ENCODE measurements at places on chromosomes 11 and 22. TPM values are rescaled to one million over a fixed set of nuclear protein-coding genes. Genes with fewer than 3 reads are reported as not detected.

DNA sequence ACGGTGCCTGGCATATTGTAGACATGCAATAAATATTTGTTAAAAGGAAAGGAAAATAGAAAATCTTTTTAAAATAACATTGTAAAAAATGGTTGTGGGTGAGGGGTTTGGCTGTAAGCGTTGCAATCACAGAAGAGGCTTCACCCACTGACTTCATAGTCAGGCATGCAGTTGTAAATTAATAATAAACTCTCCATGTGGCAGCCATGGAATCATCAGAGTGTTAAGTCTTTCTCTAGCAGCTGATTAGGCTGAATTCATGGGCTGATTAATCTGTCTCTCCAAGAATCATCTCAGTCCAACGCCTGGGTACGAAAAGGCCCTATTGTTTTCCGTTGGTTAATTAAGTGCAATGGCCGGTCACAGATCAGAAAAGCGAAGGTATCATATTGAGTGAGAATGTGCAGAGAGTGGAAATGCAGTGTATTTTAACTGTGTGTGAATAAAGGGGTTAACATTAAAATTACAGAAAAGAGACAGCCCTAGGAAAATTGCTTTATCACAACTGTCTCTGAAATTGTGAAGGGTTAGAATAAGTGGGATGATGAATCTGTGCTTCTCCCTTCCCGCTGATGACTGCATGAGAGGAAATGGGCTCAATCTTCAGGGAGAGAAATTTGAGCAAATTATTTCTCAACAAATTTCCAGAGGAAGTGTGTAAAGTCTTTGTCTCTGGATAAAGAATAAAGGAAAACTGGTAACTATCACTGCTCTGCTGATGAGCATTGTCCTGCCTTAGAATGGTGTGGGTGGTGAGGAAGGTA is 269.0 kb downstream of the FAM76B start:
- no peak for DNase-seq

- DNase-seq = no peak
Measured at GRCh38 chr11:120896687-120897086, 127.2 kb upstream of the TBCEL start.

- peak; percentile 65 for DNase-seq
Measured at GRCh38 chr11:70141486-70142220, 61.4 kb upstream of the FADD start.

DNA sequence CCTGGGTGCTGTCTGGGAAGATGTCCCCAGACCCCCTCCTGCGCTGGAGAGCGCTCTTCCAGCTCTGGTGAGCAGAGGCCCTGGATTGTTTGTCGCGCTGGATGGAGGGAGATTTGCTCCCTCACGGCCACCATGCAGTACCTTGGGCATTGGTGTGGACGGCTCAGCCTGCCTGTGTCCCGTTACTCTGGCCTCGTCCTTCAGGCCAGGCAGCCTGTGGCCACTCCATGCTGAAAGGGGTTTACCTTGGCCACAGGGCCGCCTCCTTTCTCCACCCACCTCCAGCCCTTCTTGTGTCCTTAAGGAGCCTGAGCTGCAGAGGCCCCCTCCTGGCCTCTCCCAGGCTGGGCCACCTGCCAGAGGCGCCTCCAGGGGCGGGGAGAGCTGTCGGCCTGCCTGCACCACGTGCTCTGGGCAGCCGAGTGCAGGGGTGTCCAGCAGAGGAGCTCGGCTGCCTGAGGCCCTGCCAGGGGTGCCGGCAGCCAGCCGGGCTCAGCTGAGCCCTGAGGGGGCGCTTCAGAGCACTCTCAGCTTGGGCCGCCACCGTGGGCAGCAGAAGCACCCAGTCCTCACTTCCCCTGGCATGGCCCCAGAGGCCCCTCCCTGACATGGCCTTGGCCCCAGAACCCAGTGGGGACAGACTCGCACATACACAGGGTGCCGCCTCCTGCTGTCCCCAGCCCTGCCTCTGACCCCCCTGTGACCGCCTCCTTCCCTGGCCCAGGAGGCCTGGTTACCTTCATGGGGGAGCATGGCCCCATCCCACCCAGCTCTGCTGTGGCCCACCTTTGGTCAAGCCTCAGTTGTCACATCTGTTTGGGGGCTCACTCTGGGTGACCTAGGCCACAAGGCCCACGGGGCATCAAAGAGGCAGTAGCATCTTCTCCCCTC is 3.4 kb downstream of the CCND1 start:
- peak; percentile 88 for DNase-seq

- DNase-seq = no peak
Measured at GRCh38 chr11:14934641-14935351, 37.4 kb downstream of the CALCA start.

GRCh38 chr11:115905341-115906000 is 401.3 kb upstream of the CADM1 start:
- no peak for DNase-seq

GRCh38 chr22:39938509-39939111 is 21.6 kb upstream of the TMA7B start:
- DNase-seq = no peak

Gene PHRF1
- 27.7 TPM for total RNA-seq

- DNase-seq = peak; percentile 23
Measured at GRCh38 chr11:33366918-33367317, 109.7 kb downstream of the HIPK3 start.

DNA sequence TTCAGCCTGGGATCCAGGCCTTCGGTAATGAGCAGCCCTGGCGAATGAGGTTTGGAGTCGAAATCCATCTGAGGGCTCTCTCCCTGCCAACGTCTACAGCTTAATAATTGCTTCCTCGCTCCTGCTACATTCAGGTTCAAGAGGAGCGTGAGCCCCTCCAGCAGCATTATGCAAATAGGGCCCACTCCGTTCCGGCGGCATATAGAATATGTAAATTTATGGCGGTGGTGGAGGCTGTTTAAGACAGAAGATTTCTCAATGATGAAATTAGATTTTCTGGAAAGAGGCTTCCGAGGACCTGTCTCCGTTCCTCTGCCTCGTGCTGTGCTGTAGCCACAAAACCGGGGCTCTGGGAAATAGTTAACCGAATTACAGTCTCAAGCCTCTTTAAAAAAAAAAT is 402.8 kb downstream of the MIAT start:
- DNase-seq = no peak

DNA sequence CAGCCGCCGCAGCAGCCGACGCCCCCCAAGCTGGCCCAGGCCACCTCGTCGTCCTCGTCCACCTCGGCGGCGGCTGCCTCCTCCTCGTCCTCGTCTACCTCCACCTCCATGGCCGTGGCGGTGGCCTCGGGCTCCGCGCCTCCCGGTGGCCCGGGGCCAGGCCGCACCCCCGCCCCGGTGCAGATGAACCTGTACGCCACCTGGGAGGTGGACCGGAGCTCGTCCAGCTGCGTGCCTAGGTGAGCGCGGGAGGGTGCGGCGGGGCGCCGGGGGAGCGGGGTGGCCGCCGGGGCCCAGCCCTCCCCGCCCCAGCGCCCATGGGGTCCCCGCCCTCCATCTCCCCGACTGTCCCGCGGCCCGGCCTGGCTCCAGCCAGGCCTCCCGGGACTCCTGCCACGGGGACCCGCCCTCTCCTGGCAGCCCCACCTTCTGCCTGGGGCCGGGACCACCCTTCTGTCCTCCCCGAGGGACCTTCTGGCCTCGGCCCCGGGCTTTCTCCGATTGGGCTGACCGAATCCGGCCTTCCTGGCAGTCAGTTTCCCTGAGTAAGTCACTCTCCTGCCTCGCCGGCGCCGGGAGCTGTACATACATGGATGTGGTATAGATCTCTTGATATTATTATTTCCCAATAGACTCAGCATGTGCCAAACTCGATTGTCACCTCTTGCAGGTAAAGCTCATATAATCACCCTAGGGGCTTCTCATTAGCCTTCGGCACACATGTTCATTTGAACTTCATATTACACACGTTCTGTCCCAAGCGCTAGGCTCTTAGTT is 720 bp downstream of the PACS1 start:
- peak; percentile 21 for DNase-seq

Gene SMC1B
- total RNA-seq = not detected

GRCh38 chr11:83046621-83047172 is 25.0 kb downstream of the RAB30 start:
- DNase-seq = no peak

DNA sequence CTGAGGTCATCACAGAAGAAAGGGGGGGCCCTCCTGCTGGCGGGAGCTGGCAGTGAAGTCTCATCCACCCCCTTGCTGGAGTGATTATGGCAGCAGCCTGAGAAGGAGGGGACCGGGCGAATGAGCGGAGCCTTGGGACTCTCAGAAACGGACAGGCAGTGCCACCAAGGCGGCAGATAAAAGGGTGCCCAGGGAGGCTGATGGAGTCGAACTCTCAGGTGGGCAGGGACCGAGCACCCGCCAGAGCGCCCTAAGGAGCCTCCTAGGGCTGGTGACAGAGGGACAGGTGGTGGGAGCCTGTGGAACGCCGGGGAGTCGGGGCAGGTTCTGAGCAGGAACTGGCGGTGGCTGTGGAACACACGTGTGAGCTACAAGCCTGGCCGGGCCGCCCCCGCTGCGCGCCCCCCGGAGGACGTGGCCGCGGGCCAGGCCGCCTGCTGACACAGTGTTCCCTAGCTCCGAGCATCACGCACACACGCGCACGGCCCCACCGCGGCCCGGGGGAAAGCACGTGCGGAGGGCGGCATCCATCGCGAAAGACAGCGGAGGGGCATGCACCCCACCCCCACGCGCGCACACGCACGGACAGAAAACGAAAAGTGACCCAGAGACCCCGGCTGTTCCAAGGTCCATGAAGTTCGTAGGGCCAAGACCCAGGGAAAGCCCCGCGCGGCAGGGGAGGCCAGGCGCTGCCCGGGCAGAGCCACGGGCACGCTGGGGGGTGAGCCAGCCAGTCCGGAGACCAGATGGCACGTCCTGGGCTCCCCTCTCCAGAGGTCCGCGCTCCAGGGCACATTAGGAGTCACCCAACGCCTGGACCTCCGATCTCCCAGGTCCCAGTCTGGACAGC is 1.0 kb downstream of the VWCE start:
- DNase-seq = peak; percentile 67

GRCh38 chr11:114187173-114187572 is 109.0 kb upstream of the NNMT start:
- no peak for DNase-seq

- no peak for DNase-seq
Measured at GRCh38 chr11:89500336-89500735, 9.2 kb upstream of the NOX4 start.

GRCh38 chr22:43996981-43997265 is 27.2 kb upstream of the PARVB start:
- DNase-seq = no peak

DNA sequence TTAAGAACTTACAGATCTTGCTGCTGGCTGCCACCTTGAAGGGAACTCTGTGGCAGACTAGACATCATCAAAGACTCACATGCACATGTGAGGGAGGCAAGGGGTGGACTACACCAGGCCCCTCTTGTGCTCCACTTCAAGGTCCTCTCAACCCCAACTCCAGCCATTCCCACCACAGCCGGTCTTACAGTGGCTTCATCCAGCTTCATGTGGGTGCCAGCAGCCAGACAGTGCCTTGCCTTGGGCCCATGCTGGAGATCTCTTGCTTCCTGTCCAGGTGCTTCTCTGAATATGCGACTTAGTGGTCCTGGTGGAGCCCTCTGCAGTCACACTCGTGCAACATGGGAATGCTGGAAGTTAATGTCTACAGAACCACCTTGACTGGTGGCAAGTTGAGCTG is 44.6 kb upstream of the WNT7B start:
- no peak for DNase-seq

Gene OR8G1
- not detected for total RNA-seq

Gene TUB
- 15.5 TPM for total RNA-seq
